ENCODE measurements at places on chromosomes 12 and 14.

DNA sequence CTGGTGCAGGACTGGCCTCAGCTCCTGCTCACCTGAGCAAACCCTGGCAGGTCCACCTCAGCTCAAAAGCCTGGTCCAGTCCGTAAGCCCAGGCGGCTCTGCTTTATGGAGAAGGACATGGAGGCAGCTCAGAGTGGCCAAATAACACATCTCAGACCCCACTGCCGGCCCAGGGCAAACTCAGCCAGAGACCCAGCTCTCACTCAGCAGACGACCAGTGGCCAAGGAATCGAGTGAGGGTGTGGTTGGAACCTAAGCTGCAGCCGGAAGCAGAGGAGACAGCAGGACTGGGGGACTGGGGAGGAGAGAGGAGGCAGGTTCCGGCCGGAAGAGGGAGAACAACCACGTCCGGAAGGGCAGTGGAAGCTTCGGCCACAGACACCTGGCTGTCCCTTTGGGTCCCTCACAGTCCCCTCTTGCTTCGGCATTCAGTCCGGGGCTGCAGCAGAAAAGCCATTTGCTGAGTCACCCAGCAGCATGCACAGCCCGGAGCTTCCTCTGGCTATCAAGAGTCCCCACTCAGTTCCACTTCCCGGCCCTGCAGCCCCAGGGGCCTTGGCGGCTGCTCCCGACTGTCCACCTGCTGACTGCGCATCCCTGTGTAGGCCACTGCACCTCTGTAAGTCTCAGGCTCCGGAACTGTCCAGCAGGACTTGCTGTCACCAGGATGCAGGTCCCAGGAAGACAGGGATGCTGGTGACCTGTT lies 104.0 kb downstream of the CALM1 start:
- DNase-seq, result no peak

- DNase-seq, result no peak
Measured at GRCh38 chr14:81884382-81884781, 350.7 kb upstream of the SEL1L start.

DNA sequence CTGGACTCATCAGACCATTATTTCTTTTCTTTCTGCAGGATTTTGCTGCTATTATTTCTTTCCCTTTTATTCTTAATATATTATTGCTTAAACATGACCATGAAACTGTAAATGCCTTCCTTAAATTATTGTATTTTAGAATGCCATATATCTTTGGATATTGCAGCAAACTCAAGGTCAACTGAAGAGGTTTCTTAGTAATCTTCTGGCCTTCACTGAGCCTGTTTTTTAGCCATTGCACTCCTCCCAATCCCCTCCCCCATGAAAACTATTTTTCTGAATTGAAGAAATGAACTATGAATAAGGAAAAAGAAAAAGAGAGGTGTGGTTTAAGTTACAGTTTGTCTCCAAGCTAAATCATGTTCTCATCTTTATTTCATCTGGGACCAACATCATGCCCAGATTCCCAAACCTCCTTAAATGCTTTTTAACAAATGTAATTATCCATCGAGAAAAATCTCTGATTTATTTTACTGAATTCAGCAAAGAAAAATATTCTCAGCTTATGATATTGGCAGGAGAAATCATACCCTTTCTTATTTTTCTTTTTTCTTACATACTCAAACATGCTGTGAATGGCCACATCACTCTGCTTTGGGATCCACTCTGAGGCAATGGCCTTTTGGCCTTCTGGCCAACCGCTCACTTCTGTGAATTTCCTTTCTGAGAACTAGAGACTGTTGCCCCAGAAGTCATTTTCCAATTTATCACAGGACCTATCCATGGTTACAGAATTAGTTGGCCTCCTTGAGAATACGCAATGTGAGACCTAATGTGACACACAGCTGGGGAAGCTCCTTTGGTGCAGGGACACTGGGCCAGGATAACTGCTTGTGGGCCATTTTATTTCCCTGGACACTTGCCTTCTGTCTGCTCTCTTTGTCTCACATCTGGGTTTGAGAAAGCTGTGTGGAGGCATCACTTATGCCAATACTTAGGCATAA lies 50.9 kb downstream of the IGF1 start:
- DNase-seq, result no peak

- no peak for DNase-seq
Measured at GRCh38 chr12:126418400-126418799, 1353.2 kb downstream of the AACS start.

DNA sequence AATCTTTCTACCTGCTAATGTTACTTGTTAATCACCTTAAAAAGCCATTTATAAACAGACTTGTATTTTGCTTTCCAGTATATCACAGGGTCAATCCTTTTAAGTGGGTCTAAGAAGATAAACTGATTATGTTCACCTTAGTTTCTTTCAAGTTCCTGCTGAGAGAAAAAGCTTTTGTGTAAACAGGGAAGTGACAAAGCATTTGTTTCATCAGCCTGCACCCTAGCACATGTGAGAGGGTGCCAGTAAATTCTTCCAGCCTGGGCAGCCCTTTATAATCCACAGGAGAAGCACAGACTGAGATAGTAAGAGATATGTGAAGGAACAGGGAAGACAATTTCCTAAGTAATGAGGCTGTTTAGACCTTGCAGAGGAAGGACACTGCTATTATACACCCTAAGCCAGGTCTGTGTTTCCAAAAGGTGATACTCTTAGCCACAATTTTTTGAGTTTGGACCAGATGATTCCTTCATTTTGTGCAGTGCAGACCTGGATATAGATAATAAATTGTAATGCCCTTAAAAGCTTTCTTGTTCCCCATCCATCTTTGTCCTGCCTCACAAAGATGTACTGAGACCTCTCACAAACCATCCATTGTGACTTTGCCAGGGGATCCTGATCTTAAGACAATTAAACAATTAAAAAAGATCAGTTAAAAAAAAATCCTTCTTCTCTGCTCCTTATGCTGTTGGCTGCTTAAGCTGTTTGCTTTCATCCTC lies 150.7 kb downstream of the KTN1 start:
- no peak for DNase-seq

- DNase-seq, result no peak
Measured at GRCh38 chr12:89180496-89180895, 171.8 kb downstream of the DUSP6 start.

- no peak for DNase-seq
Measured at GRCh38 chr14:72201645-72202044, 269.4 kb downstream of the RGS6 start.

DNA sequence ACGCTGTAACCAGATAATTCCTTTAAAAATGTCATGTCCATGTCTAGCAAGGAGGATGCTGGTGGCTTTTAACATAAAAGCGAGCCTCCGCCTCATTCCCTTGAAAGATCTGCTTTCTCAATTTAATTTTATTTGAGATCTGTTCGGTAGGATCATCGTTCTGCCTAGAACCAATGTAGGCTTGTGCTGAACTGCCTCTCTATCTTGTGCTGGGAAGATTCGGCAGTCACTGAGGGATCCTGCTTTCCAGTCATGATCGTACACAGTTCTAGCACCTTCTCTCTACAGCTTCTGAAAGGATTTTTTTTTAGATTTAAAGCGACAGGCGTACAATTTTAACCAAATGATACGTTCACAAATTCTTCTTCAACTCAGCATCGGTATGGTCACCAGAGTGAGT lies 54.3 kb downstream of the PEBP1 start:
- DNase-seq, result no peak

Measured in NCI-H1048 (cell line).